CD4-positive, alpha-beta T cell (primary cell): ENCODE measurements at places on chromosomes 6 and 20. TPM values are rescaled to one million over a fixed set of nuclear protein-coding genes. Genes with fewer than 3 reads are reported as not detected.

Gene SPATS1
- total RNA-seq: not detected

Gene SOX4
- 22.1 TPM for total RNA-seq

DNA sequence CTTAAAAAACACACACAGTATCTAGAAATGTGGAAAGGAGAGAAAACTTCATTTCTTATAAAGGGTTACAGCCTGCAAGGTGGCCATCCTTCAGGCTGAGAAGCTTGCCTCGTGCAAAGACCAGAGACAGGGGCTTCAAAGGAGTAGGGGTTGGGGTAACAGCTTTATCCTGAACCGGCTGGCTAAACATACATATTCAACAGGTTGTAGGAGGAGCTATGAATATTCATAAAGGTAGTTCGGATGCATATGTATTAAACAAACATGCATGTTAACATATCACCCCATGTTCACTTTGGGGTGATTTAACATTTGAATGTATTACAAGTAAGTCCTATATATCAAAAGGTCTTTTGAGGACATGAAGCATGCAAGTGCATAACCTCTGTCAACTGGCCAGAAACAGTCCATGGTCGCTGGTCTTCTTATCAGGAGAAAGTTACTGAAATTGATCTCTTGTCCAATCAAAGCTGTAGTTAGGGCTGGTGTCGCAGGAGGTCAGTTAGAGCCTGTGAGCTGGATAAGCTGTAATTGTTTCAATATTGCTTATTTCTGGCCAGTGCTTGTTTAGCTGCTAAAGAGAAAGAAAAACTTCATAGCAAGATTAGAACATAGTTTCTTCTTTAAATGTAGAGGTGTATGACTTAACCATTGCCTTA is 2.3 kb upstream of the STMND1 start:
- no peak overlapping the region for H3K4me3 ChIP-seq
- no peak overlapping the region for H3K27ac ChIP-seq
- H3K36me3 ChIP-seq: no peaks in the 10 kb centered on the region
- peaks cover 19% of the 10 kb centered on the region for H3K27me3 ChIP-seq
- DNase-seq: no peak
- H3K4me1 ChIP-seq: peaks cover 5% of the 10 kb centered on the region

GRCh38 chr6:62615366-62616015 is 329.5 kb upstream of the KHDRBS2 start:
- no peaks in the 10 kb centered on the region for H3K27me3 ChIP-seq
- no peak overlapping the region for H3K4me3 ChIP-seq
- DNase-seq: no peak
- H3K36me3 ChIP-seq: no peaks in the 10 kb centered on the region
- no peaks in the 10 kb centered on the region for H3K4me1 ChIP-seq
- H3K27ac ChIP-seq: no peak overlapping the region

Gene FGD2
- 1.2 TPM for total RNA-seq

Gene LY6G5C
- 0.67 TPM for total RNA-seq

Gene CALHM6
- 3.0 TPM for total RNA-seq

DNA sequence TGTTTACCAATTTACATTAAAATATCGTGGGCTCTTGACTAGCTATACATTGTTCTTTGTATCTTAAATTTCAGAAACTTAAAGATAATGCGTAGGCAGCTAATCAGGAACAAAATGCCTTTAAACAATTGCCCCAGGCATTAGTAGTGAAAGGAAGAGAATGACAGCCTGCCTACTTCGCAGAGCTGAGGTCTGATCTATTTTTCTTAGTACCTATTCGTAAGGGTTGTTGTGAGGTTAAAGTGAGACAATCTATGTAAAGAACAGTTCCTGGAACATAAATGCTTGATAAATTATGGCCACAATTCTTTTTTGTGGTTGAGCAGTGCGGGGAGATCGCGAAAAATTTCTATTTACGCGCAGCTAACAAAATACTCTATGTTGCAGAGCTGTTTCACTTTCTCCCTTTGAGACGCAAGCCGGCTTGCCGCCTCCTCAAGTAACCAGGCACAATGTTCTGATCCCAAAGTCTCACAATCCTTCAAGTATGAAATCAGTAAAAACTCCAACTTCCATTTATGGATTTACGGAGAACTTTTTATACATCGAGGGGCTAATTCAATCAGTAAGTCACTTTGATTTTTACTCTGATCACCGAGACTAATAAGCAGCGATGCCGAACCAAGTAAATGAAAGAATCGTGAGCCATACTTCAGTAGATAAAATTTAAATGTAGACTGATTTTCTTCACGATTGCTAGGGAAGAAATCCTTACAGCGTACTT is 878 bp upstream of the PNRC1 start:
- no peaks in the 10 kb centered on the region for H3K27me3 ChIP-seq
- H3K27ac ChIP-seq: peak overlapping the region; percentile 40
- H3K4me1 ChIP-seq: peaks cover 25% of the 10 kb centered on the region
- peak; percentile 37 for DNase-seq
- H3K4me3 ChIP-seq: peak overlapping the region; percentile 96
- peaks cover 22% of the 10 kb centered on the region for H3K36me3 ChIP-seq

- no peaks in the 10 kb centered on the region for H3K4me1 ChIP-seq
- H3K4me3 ChIP-seq: no peak overlapping the region
- H3K27ac ChIP-seq: no peak overlapping the region
Measured at GRCh38 chr6:85113934-85114580, 335.8 kb upstream of the NT5E start.

- no peaks in the 10 kb centered on the region for H3K4me1 ChIP-seq
- no peak overlapping the region for H3K4me3 ChIP-seq
- no peak for DNase-seq
- H3K27ac ChIP-seq: no peak overlapping the region
Measured at GRCh38 chr6:40668203-40668602, 81.0 kb upstream of the LRFN2 start.

GRCh38 chr6:70282919-70283461 is 19.9 kb downstream of the COL9A1 start:
- peaks cover 3% of the 10 kb centered on the region for H3K4me1 ChIP-seq
- DNase-seq: no peak
- no peak overlapping the region for H3K27ac ChIP-seq

Gene PTCRA
- not detected for total RNA-seq

- no peaks in the 10 kb centered on the region for H3K36me3 ChIP-seq
- DNase-seq: no peak
- H3K27me3 ChIP-seq: no peaks in the 10 kb centered on the region
- no peak overlapping the region for H3K4me3 ChIP-seq
- H3K4me1 ChIP-seq: no peaks in the 10 kb centered on the region
- H3K27ac ChIP-seq: no peak overlapping the region
Measured at GRCh38 chr6:135144673-135145062, 36.4 kb upstream of the MYB start.

Gene HAO1
- not detected for total RNA-seq

- H3K36me3 ChIP-seq: no peaks in the 10 kb centered on the region
- H3K27me3 ChIP-seq: no peaks in the 10 kb centered on the region
- DNase-seq: peak; percentile 81
- no peak overlapping the region for H3K27ac ChIP-seq
- peak overlapping the region; percentile 35 for H3K4me3 ChIP-seq
Measured at GRCh38 chr6:31079656-31080261, 32.6 kb downstream of the C6orf15 start.

- H3K4me3 ChIP-seq: no peak overlapping the region
- no peak overlapping the region for H3K27ac ChIP-seq
- DNase-seq: no peak
- no peaks in the 10 kb centered on the region for H3K27me3 ChIP-seq
- no peaks in the 10 kb centered on the region for H3K4me1 ChIP-seq
- no peaks in the 10 kb centered on the region for H3K36me3 ChIP-seq
Measured at GRCh38 chr6:39476151-39476550, 153.6 kb upstream of the KCNK16 start.

DNA sequence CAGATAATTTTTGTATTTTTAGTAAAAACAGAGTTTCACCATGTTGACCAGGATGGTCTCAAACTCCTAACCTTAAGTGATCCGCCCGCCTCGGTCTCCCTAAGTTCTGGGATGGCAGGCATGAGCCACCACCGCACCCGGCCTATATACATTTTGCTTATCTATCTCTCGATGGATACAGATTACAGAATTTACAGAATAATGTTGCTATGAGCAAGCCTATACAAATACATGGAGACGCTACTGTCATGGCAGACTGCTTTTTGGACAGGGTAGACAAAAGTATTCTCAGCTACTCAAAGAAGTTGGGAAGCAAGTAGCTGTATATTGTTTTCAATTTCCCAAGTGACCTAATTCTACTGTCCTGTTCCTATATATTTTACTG is 1.6 kb downstream of the HSPA1L start:
- H3K4me3 ChIP-seq: no peak overlapping the region
- H3K27ac ChIP-seq: no peak overlapping the region
- peaks cover 18% of the 10 kb centered on the region for H3K36me3 ChIP-seq
- peaks cover 32% of the 10 kb centered on the region for H3K4me1 ChIP-seq

Gene CFAP61
- not detected for total RNA-seq

DNA sequence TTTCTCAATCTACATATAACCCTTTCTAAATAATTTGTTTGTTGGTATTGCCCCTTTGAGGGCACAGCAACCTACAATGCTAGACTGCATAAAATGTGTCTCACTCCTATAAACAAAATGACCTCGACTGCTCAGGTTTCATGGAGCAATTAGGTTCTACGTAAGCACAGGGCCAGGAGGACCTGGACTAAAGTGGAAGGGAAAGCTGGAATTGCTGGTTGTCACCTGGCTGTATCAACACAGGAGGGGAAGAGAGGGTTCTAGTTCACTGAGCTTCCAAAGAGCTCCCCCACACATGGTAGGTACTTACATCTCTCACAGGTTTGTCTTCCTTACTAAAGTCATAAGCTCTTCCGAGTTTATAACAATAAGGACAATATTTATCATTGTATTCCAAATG is 51.0 kb downstream of the NCOA6 start:
- H3K4me3 ChIP-seq: no peak overlapping the region
- DNase-seq: no peak
- H3K4me1 ChIP-seq: no peaks in the 10 kb centered on the region
- peaks cover 39% of the 10 kb centered on the region for H3K36me3 ChIP-seq

DNA sequence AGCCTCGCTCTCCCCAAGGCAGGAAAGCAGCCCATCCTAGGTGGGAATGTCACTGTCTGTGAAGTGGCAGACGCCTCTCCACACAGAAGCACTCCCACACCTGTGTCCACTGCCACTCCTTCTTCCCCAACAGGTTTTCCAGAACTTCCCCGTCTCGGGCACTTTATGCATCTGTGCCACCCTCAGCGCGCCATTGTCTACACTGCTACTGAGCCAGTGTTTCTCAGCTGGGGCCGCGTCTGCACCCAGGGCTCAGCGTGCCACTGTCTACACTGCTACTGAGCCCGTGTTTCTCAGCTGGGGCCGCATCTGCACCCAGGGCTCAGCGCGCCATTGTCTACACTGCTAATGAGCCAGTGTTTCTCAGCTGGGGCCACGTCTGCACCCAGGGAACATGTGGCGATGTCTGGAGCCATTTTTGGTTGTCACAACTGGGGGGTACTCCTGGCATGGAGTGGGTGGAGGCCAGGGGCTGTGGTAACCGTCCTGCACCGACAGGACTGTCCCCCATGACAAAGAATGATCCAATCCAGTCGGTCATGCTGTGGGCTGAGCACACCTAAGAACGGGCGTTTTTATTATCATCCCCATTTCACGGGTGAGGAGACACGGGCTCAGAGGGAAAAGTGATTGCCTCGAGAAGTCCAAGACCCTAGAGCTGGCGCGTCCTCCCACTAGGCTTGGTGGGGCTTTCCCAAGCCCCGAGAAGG is 41.7 kb upstream of the ZBP1 start:
- DNase-seq: no peak
- H3K4me3 ChIP-seq: no peak overlapping the region
- no peak overlapping the region for H3K27ac ChIP-seq
- H3K36me3 ChIP-seq: no peaks in the 10 kb centered on the region
- peaks cover 17% of the 10 kb centered on the region for H3K4me1 ChIP-seq
- no peaks in the 10 kb centered on the region for H3K27me3 ChIP-seq

Gene IPCEF1
- 92.4 TPM for total RNA-seq

Gene HS3ST5
- total RNA-seq: not detected

DNA sequence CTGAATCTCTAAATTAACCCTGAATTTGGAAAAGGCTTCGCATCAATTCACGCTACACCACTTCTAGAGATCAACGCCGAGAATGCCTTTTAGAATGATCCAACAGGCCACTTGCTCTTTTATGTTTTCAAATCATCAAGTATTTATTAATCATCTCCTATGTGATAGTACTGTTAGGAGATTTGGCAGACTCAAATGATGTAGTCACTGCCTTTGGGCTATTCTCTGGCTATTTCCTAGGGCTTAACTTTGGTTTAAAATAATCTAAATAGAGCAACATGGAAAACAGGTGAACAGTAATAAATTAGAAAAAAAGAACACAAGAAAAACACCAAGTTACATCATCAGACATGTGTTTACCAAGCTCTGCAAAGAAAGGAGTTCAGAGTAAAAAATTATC is 140.3 kb downstream of the TENT5A start:
- DNase-seq: no peak
- no peaks in the 10 kb centered on the region for H3K4me1 ChIP-seq
- no peak overlapping the region for H3K4me3 ChIP-seq
- H3K27me3 ChIP-seq: no peaks in the 10 kb centered on the region
- H3K27ac ChIP-seq: no peak overlapping the region

DNA sequence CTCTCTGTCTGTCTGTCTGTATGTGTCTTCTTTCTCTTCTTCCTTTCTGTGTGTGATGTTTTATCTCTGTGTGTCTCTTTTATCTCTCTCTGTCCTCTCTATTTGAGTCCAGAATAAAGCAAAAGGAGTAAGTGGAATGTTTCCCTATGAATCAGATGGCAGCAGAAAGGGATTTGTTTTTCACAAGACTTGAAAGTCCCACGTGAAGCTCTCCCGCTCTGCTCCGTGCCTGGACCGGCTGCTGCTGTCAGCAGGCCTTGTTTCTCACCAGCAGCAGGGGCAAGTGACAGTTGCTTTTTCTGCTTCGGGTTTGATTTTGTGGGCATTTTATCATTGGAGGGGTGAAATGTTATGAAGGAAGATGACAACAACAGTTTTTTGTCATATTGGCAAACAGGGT is 212.7 kb downstream of the PACRG start:
- no peaks in the 10 kb centered on the region for H3K27me3 ChIP-seq
- no peaks in the 10 kb centered on the region for H3K4me1 ChIP-seq
- H3K4me3 ChIP-seq: no peak overlapping the region
- H3K27ac ChIP-seq: no peak overlapping the region
- DNase-seq: no peak
- no peaks in the 10 kb centered on the region for H3K36me3 ChIP-seq

Gene C6orf52
- total RNA-seq: not detected

- H3K27me3 ChIP-seq: no peaks in the 10 kb centered on the region
- H3K4me3 ChIP-seq: no peak overlapping the region
- no peaks in the 10 kb centered on the region for H3K36me3 ChIP-seq
- no peak for DNase-seq
Measured at GRCh38 chr6:147627411-147627810, 118.9 kb downstream of the SAMD5 start.

DNA sequence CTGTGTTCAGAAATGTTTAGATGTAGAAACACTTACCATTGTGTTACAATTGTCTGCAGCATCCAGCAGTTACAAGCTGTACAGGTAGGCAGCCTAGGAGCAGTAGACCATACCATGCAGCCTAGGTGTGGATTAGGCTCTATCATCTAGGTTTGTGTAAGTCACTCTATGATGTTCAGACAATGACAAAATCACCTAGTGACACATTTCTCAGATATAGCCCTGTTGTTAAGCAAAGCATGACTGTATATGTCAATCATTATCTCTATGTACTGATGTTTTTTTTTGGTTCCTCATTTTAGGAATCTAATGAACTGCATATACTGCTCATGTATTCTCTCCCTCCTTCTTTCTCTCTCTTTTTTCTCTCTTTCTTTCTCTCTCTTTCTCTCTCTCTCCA is 22.2 kb downstream of the CST8 start:
- no peak for DNase-seq
- H3K27ac ChIP-seq: no peak overlapping the region
- no peaks in the 10 kb centered on the region for H3K4me1 ChIP-seq
- H3K4me3 ChIP-seq: no peak overlapping the region
